NCI-H2081 treated with DMSO at 0.1 percent for 48 hours (cell line): ENCODE measurements at places on chromosomes 4 and X.

- DNase-seq, result no peak
These were observed 1646.9 kb upstream of the ADGRL3 start for GRCh38 chr4:59553063-59553720.

DNA sequence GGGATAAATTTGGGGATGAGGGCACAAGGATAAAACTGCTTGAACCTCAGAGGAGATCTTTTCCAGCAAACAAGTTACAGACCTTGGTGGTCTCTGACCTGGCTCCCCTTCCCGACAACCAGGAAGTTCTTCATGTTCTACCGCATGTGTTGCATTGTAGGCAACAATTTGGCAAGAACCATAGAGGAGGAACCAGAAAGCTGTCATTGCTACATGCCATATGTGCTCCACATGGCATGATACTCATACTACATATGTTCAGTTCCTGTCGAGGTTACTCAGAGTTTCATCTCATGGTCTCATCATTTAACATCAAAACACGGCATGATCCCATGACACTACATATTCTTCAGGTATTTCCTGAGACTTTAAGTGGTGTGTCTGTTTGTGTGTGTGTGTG lies 235.9 kb downstream of the OR13H1 start:
- no peak for DNase-seq

DNA sequence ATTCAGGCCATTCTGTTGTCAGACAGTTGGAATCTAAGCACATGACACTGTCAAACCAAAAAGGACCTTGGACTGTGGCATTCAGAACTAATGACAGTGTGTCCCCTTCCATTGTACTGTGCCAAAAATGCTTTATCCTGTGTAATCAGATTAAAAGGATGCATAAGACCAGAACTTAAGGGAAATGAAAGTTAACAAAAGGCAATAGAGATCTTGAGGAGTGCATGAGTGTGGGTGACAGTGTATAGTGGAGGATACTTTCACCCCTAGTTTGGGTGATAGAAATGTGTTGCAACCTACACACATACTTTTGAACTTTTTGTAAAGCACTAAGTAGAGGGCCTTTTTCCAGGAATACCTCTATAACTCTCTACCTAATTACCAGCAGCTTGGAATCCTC lies 4.5 kb downstream of the CYSLTR1 start:
- no peak for DNase-seq

DNA sequence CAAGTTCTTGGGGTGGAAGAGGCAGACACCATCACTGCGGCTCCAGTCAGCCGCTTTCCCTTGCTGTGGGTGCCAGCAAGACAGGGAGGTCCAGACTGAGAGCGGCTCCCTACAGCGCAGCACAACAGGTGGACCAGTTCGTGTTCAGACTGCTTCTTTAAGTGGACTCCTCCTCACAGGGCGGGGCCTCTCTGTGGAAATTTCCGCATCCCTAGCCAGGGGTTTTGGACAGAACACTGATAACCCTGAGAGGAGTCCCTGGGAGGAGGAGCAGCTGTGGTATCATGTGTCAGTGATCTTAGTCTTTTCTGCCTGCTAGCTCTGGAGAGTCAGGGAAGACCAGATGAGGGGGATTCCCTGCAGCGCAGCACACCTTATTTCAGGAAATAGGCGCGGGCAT lies 48.5 kb downstream of the MAGEC2 start:
- no peak for DNase-seq

DNA sequence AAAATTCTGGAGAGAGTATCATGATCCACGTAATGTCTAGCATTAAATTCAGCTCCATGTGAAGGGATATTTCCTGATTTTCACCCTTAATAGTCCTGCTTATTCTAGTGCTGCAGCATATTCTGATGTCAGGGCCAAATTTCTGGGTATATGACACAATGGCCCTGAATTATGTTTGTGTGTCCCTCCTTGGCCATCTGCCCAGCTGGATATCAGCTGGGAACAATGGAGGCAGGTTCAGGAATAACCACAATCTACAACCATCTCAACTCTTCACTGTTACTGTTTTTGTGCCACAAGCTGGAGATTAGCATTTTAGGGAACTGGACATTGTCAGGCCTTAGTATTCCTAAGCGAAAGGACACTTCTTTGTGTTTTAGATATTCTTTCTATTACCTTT lies 3.5 kb downstream of the GLRB start:
- no peak for DNase-seq

- no peak for DNase-seq
These were observed 93.2 kb upstream of the PRKX start for GRCh38 chrX:3806630-3807029.

- DNase-seq, result no peak
These were observed 1.7 kb downstream of the SPRY1 start for GRCh38 chr4:123398066-123398852.

- no peak for DNase-seq
These were observed 1.4 kb upstream of the SLC38A5 start for GRCh38 chrX:48471504-48471903.

DNA sequence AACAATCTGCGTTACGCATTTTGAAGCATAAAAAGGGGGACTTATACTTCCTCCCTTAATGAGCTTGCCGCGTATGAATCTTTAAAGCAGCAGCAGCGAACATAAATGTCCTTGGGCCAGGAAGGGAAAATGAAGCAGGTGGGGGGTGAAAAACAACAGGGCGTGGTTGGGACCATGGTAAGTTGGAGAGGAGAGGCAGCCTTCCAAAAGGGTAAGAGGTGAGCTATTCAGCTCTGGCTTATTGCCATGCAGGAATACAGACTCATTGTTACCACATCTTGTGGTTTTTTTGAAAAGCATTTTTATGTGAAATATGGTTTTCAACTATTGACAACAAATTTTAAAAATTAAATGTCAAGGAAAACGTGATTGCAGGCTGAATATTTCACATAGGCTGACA lies 710.7 kb upstream of the FAM241A start:
- no peak for DNase-seq
